ENCODE measurements at places on chromosomes 5 and 9. TPM values are rescaled to one million over a fixed set of nuclear protein-coding genes. Genes with fewer than 3 reads are reported as not detected.

PNPLA7 gene
- total RNA-seq: 7.6 TPM

FOXI1 gene
- not detected for total RNA-seq

HTR4 gene
- not detected for total RNA-seq

DNA sequence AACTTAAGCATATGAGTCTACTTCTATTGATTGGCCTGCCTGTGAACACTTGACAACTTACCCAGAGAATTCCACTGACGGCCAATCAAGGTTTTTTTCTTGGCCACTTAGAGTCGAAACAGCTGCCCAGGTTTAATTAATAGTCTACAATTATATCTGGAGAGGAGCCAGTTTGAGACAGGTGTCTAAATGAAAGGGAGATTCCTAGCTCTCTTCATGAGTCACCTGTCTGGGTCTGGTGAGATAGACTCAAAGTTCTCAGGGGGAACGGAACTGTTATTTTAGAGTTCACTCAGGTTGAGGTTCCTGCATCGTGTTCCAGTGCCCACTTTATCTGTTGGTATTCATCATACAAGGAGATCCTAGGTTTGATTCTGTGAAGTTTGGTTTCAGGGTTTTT is 111.0 kb downstream of the CD180 start:
- no peaks in the 10 kb centered on the region for H3K36me3 ChIP-seq
- peaks cover 2% of the 10 kb centered on the region for H3K4me1 ChIP-seq
- no peak for DNase-seq
- no peaks in the 10 kb centered on the region for H3K27me3 ChIP-seq
- H3K4me3 ChIP-seq: no peak overlapping the region

DNA sequence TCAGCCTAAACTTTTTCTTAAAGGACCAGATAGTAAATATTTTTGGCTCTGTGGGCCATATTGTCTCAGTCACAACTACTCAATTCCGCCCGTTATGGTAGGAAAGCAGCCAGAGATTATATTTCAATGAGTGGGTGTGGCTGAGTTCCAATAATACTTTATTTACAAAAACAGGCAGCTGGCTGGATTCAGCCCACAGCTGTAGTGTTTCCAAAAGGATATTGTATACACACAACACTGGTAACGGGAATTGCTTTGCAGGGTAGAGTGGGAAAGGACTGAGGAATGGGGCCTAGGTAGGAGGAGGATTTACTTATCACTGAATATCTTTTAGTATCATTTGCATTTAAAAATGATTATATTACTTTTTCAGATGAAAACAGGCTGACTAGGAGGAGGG is 21.0 kb downstream of the GCNT4 start:
- no peaks in the 10 kb centered on the region for H3K36me3 ChIP-seq
- H3K4me1 ChIP-seq: no peaks in the 10 kb centered on the region
- no peak for DNase-seq
- H3K27me3 ChIP-seq: no peaks in the 10 kb centered on the region
- no peak overlapping the region for H3K4me3 ChIP-seq

GBGT1 gene
- total RNA-seq: 12.9 TPM

SPINK6 gene
- total RNA-seq: not detected
